ENCODE measurements at places on chromosomes 3 and 15.

GRCh38 chr15:27685644-27686043 lies 413.5 kb downstream of the OCA2 start:
- DNase-seq = no peak

GRCh38 chr3:127799476-127800222 lies 22.7 kb downstream of the MGLL start:
- no peak for DNase-seq

- DNase-seq = no peak
These were observed 65.5 kb upstream of the TJP1 start for GRCh38 chr15:29887721-29888120.

DNA sequence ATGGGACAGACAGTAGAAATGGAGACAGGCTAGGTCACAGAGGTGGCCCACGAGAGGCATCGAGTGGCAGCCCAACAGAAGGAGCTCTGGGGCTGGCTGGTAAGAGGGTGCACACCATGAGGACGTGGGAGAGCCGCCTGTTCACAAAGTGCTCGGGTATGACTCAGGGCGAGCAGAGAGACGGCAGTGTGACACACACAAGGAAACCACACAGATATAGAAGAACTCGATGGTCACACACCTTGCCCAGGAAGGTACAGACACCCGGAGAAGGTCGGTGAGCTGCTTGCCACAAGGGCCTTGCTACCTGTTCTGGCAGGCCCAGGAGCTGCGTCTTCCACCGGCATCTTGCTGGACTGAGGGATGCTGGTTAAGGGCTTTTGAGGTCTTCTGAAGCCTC lies 50.2 kb downstream of the CA12 start:
- no peak for DNase-seq

- DNase-seq = no peak
These were observed 453 bp upstream of the GPR156 start for GRCh38 chr3:120285508-120285841.

- DNase-seq = no peak
These were observed 115.1 kb downstream of the LIPC start for GRCh38 chr15:58546635-58547627.

- DNase-seq = no peak
These were observed 12.4 kb downstream of the GNB5 start for GRCh38 chr15:52178765-52179164.

DNA sequence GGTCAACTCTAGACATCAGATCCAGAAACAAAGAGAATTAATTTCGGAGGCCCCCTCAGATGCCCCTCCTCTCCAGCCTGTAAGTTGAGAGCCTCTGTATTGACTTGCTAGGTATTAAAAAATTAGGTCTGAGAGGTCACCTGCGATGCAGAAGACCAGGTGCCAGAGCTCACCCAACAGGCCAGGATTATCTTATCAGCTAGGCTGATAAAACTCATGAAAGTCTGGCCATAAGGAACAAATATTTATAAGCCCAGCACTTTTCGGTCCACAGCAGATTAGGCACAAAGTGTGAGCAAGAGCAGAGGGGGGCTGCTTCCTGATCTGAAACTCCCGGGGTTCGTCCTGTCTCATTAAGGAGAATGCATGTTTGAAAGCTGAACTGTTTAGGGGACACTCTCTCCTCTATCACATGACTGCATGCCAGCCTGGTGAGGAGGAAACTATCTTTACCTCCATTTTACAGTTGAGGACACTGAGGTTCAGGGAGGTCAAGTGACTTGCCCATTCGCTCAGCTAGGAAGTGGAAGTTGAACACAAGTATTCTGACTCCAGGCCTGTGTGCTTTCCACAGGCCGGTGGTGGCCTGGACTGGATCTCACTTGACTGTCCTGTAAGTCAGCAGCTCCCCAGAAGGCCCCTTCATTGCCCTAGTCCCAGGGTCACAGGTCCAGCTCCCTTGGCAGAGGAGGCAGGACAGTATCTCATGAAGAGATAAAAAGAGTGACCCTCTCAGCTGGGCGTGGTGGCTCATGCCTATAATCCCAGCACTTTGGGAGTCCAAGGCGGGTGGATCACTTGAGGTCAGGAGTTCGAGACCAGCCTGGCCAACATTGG lies 39.6 kb upstream of the MAGEF1 start:
- DNase-seq = no peak

GRCh38 chr3:4493941-4494894 lies 1.1 kb downstream of the ITPR1 start:
- no peak for DNase-seq

GRCh38 chr15:73273181-73274002 lies 95.4 kb downstream of the HCN4 start:
- DNase-seq = peak; percentile 33

DNA sequence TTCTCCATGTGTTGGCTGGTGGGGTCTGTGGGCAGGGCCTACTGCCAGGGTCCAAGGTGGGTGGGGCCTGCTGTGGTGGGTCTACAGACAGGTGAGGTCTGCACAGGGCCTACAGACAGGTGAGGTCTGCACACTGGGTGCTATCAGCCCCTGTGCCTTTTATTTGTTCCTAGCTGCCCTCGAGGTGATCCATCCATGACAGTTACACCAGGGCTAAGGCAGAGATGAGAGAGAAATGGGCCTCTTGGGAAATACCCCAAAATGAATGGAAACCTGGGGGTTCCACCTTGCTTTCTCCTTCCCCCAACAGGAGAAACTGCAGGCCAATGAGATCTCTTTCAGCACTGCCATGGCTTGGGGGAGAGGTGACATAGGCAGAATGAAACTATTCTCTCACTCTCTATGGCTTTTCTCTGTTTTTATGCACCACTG lies 36.4 kb downstream of the CFAP100 start:
- no peak for DNase-seq

GRCh38 chr3:113979916-113980315 lies 32.1 kb downstream of the ZDHHC23 start:
- no peak for DNase-seq

DNA sequence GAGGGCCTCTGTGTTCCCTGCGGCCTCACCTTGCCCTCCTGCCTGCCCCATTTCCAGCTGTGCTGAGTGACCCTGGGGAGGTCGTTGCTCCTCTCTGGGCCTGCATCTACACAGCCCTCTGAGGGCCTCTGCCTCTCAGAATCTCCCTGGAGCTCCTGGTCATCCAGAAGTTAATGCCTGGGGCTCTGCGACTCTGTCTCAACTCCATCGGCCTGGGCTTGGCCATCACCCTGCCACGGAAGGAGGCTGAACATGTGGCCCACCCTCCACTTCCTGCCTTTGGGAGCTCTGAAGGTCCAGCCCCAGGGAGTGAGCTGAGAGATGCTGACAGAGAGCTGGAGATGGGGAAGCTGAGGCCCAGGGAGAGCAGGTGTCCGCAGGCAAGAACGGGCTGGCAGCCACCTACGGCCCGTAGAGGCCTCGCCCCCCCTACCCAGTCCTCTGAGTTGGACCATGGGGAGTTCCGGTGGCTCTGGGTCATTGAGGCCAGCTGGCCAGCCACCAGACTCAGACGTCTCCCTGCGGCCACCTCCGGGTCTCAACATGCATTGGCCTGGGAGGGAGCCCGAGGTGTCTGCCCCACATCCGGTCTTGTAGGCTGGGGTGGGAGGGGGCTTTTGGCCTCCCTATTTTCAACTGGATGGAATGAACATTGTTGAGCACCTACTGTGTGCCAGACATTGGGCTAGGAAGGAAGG lies 34.2 kb downstream of the GRIP2 start:
- DNase-seq = no peak

GRCh38 chr15:70761046-70761445 lies 2.3 kb downstream of the UACA start:
- DNase-seq = no peak

GRCh38 chr15:75192307-75192706 lies 9.4 kb upstream of the C15orf39 start:
- no peak for DNase-seq

- no peak for DNase-seq
These were observed 26.3 kb upstream of the EDEM1 start for GRCh38 chr3:5160940-5161858.

- DNase-seq = no peak
These were observed 83.0 kb downstream of the CNTN3 start for GRCh38 chr3:74531491-74531890.
